GM13977 (cell line): ENCODE measurements at places on chromosomes 11 and 22.

DNA sequence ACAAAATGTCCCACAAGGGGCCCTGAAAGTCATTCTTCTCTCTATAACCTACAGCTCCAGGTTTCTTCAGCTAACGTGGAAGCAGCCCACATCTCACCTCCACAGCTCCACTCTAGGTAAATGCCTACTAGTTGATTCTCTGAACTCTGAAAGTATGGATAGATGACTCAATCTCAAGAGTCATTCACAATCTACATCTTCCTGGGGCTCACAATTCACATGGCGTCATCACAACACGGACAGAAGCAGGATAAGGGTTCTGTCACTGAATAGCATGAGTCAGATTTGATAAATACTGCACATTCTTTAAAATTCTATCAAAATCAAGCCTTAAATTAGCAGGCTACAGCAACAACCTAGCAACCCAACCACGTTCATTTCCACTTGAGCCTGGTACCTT lies 96.3 kb downstream of the PLEKHA7 start:
- DNase-seq: no peak

DNA sequence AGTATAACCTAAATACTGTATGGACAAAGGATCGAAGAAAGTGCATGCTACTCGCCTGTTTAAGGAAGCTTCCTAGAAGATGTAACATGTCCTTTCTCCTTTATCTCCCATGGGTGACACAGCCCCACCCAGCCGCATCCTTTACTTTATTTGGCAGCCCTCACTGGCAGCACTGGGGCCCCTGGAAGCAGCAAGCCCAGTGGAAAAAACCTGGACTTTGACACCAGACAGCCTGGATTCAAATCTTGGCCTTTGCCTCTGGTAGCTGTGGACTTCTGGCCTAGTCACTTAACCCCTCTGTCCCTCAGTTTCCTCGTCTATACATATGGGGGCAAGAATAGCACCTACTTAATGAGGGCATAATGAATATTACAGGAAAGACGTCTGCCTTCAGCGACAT lies 67.1 kb downstream of the MYEOV start:
- no peak for DNase-seq

- DNase-seq: no peak
Observed at GRCh38 chr11:69536406-69536805, 54.9 kb downstream of the LINC01488 start.

DNA sequence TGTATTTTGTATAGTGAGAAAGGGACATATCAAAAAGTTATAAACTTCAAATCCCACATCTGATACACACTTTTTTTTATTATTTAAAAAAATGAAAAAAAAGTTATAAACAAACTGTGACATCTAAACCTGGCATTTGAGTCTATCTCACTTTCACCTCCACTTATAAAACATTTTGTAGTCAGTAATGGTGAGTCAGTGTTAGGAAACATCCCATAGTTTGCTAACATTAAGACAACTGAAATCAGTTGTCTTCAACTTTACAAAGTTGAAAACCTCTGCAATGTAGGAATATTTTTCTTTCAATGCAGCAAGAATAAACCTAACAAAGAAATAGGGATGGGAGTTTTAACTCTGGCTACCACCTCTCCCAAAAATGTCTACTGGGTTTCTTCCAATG lies 47.7 kb downstream of the SLC35F2 start:
- no peak for DNase-seq

GRCh38 chr11:34855754-34856095 lies 60.5 kb downstream of the APIP start:
- DNase-seq: no peak

DNA sequence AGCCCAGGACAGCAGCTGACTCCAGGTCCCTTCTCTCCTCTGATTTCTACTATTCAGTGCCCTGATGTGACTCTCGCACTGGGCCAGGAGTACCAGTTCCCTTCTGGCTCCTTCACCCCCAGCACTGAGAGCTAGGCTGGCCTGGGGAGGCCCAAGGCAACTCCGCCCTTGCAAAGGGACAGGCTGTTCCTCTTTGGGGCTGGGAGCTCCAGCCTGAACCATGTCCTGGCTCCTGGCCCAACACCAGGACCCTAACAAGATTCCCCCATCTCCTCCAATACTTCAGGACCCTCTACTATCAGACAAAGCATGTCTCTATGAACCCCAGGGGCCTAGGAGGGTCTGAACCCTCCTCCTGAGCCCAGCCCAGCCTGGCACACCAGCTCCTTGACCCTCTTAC lies 12.5 kb downstream of the CREB3L1 start:
- DNase-seq: no peak

GRCh38 chr11:65501472-65502273 lies 2.8 kb downstream of the MALAT1 start:
- no peak for DNase-seq

GRCh38 chr22:48394787-48395186 lies 1432.9 kb downstream of the BRD1 start:
- no peak for DNase-seq

DNA sequence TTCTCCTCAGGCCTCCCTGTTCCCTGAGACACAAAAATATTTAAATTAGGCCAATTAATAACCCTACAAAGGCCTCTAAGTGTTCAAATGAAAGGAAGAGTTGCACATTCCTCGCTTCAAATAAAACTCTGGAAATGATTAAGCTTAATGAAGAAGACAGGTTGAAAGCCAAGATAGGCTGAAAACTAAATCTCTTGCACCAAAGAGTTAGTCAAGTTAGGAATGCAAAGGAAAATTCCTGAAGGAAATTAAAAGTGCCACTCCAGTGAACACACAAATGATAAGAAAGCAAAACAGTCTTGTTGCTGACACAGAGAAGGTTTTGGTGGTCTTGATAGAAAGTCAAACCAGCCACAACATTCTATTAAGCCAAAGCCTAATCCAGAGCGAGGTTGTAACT lies 574.4 kb downstream of the OPCML start:
- DNase-seq: no peak

- DNase-seq: no peak
Observed at GRCh38 chr11:119108857-119109221, 1.7 kb downstream of the C2CD2L start.

- no peak for DNase-seq
Observed at GRCh38 chr11:66510990-66511339, 530 bp downstream of the BBS1 start.

GRCh38 chr22:22878211-22878570 lies 9.4 kb upstream of the IGLL5 start:
- no peak for DNase-seq

- no peak for DNase-seq
Observed at GRCh38 chr22:38249803-38250642, 22.8 kb downstream of the TMEM184B start.

GRCh38 chr11:1397862-1398527 lies 8.3 kb downstream of the BRSK2 start:
- no peak for DNase-seq

DNA sequence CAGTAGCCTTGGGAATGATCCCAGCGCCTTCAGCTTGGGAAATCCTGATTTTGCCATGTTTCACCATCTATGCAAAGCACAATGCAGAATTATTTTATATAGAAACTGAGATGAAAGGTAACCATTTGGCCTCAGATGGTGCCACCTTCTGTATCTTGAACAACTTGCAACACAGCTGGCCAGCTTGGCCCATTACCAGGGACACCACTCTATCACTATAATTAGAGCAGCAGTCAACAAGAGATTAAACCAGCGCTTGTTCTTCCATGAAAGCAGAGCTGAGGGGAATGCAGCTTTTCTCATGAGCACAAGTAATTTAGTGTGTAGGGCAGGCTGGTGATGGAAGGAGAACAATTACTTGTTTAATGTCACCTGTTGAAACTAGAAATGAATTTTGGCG lies 6.7 kb upstream of the ZDHHC13 start:
- no peak for DNase-seq

DNA sequence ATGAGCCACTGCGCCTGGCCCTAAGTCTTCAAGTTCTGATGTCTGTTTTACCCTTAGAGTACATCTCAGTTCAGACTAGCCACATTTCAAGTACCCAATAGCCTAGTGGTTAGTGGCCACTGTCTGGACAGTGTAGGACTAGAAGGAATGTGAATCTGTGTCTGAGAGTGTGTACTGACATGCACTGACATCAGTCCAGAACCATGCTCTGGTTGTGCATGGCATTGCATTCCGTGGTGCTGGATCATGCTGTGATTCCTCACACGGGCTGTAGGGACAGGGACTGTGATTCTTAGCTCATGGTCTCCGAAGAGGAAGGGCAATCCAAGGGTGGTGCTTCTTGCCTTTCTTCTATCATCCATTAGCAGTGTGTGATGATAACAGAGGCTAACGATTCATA lies 41.1 kb downstream of the AMOTL1 start:
- no peak for DNase-seq

GRCh38 chr11:11075515-11076171 lies 217.8 kb upstream of the ZBED5 start:
- DNase-seq: no peak

GRCh38 chr11:78857688-78858087 lies 283.0 kb upstream of the NARS2 start:
- DNase-seq: no peak

DNA sequence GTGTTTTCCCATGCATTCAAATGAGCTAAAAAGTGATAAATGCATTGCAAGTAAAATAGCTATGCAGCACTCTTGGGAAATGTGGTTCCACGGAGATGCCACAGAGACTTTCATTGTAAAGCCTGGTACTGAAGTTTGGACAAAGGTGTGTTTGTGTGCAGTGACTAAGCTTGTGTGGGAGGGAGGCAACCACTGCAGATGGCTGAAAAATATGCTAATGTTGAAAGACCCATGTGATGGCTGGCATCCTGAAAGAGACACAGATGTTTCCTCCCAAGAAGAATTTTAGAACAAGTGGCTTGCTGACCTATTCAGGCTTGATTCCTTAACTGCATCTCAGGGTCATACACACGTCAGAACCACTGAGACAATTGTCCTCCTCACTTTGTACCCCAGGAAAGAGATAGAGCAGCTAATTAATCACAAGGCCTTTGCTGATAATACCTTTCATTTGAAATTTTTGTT lies 73.8 kb downstream of the FAM76B start:
- no peak for DNase-seq
